ENCODE measurements at places on chromosomes 5 and 9.

DNA sequence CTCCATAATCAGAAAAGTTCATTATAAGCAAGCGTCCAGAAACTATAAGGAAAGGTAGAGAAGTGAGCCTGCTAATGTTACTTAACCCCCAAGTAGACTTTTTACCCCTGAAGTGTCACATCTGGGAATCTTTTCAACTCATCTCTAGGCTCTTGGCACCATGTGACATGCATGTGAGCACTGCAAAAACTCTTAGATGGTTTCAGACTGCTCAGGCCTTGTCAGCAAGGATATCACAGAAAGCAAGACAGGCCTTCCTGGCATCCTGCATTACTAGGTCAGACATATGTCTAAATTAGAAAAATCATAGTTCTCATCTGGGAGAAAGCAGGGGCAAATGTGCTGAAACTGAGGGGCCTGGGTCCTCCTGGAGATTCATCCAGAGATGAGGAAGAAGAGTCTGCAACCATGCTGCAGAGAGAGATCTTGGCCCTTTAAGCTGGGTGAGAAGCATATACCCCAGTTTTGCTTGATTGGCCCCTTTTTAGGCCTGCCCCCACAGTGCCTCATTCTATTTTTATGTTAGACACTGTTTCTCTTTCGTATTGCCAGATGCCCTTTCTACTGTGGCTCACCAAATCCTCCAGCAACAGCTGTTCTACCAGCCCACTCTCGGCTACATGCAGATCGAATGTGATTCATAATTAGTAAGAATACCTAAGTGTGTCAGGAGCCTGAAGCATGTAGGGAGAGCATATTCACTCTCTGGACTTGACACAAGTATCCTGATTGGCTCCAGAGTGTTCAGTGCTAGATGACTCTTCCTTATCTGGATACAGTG lies 19.0 kb downstream of the TMEM8B start:
- peak; percentile 78 for DNase-seq

- DNase-seq, result peak; percentile 24
Measured at GRCh38 chr5:170216257-170216864, 16.4 kb upstream of the C5orf58 start.

GRCh38 chr5:60020457-60020856 lies 126.9 kb upstream of the PDE4D start:
- DNase-seq, result no peak

GRCh38 chr9:21681641-21682040 lies 120.8 kb upstream of the MTAP start:
- DNase-seq, result peak; percentile 79

GRCh38 chr5:94442991-94443390 lies 175.4 kb downstream of the KIAA0825 start:
- no peak for DNase-seq

DNA sequence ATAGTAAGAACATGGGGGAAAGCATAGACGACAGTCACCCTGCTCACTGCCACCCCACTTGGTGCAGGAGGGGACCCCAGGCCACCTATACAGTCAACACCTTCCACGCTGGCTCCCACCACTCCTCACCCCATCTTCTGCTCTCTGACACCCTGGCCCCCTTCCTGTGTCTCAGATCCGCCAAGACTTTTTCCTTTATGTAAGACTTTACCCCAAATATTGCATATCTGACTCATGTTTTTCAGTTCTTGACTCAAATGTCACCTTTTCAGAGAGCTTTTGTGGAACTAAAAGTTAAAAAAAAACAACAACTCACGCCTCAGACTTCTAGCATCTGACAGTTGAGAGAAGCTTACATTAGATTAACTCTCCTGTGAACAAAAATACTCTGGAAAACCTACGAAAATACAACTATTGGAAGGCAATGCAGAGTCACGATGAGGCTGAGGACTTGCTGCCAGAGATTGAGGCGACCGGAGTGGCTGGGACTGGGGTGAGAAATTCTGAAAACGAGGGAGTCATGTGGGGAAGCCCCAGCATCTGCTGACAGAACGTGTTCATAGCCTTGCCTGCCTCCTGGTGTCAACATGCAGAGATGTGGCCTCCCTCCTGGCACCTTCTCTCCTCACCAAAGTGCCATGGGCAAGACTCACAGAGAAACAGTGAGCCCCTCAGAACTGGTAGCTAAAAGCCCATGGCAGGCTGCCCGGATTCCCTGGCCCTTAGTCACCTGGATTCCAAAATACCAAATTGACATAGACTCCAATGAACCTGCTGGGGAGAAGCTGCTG lies 22.4 kb upstream of the FCN2 start:
- DNase-seq, result no peak

- DNase-seq, result no peak
Measured at GRCh38 chr5:41600731-41601130, 90.3 kb upstream of the PLCXD3 start.

- DNase-seq, result no peak
Measured at GRCh38 chr5:83377131-83377865, 94.2 kb upstream of the VCAN start.

- no peak for DNase-seq
Measured at GRCh38 chr5:153237671-153238332, 252.7 kb upstream of the GRIA1 start.

DNA sequence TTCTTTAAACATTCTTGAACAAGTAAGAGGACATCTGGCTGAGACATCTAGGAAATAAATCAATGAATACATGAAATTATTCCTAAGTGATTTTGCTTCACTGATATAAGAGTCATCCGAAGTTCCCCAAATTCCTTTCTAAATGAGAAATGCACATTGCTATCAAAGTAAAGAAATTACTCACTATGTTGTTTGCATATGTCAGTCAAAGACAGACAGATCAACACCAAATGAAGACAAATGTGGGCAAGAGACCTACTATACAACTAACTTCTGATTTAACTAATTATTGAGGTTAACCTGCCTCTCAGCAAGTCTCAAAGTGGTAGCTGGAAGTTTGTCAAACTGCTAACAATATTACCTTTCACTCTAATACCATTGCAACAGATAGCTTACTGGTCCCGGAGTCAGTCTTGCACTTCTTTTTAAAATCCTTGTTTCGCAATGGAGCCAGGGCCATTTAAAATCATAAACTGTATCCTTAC lies 13.2 kb downstream of the TUT7 start:
- DNase-seq, result no peak

DNA sequence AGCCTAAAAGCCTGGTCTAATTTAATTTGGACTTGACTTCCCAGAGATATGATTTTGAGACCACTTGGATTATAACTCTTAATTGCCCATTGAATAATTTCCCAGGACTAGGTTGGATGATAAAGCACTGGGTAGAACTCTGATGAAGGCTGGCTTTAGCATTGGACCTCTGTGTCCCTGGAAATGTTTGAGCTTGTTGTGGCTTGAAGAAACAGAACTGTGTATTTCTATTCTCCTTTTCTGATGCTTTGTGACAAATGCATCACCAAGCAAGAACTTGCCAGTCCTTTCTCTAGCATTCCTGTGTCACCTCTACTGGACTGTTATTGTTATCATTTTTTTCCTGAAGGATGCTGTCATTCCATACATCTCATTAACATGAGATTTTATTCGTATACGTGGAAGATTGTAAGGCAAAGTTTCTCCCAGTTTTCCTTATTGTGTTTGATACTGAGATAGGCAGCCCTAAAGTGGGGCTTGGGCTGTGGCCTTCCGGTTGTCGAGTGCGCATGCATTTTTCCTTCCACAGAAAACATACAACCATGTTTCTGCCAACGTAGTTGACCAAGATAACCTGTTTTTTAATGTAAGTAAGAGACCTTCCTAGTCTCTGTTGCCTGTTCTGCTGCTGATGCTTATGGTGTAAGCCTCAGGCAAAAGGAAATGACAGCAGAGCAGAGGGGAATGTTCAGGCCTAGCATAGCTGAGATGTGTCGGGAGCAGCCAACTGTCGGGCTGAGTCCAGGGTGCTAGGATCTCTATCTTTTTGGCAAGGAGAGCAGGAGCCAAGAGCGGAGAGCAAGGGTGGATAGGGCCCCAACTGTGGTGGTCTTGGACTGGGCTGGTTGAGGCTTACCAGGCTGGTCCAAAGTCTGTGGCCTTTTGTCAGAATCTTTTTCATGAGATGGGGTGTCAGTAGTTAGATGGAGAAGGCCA lies 2.3 kb downstream of the NTRK2 start:
- DNase-seq, result no peak

GRCh38 chr9:131296460-131296859 lies 6.9 kb downstream of the PLPP7 start:
- no peak for DNase-seq

DNA sequence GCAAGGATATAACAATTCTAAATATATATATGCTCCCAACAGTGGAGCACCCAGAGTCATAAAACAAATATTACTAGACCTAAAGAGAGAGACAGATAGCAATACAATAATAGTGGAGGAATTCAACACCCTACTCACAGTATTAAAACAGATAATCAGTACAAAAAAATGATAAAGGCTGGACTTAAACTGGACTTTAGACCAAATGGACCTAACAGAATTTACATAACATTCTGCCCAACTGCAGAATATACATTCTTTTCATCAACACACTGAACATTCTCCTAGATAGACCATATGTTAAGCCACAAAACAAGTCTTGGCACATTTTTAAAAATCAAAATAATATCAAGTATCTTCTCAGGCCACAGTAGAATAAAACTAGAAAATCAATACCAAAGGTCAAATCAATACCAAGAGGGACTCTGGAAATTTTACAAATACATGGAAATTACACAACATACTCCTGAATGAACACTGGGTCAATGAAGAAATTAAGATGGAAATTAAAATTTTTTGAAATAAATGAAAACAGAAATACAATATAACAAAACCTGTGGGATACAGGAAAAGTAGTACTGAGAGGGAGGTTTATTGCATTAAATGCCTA lies 100.8 kb downstream of the FBXL17 start:
- DNase-seq, result no peak

- no peak for DNase-seq
Measured at GRCh38 chr5:147658293-147658932, 124.1 kb downstream of the JAKMIP2 start.

GRCh38 chr5:10030219-10030831 lies 219.4 kb downstream of the ATPSCKMT start:
- no peak for DNase-seq

- DNase-seq, result no peak
Measured at GRCh38 chr5:21623831-21624230, 1229.3 kb downstream of the CDH12 start.

GRCh38 chr9:84305497-84306131 lies 34.9 kb downstream of the SLC28A3 start:
- no peak for DNase-seq

GRCh38 chr5:6140219-6140618 lies 238.1 kb downstream of the MED10 start:
- no peak for DNase-seq

DNA sequence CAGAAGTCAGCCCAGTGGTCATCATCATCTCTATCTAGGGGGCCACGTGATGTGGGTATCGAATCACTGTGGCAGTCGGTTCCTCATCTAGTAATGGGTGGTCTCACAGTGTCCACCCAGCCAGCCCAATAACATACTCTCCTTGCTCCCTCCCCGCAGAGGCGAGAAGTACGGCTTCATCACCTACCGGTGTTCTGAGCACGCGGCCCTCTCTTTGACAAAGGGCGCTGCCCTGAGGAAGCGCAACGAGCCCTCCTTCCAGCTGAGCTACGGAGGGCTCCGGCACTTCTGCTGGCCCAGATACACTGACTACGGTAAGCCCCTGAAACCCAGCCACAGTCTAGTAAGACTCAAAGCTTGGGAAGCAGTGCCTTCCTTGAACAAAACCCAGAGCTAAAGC lies 99.0 kb downstream of the PDE6A start:
- DNase-seq, result no peak

- DNase-seq, result peak; percentile 10
Measured at GRCh38 chr5:14298126-14298847, 155.1 kb downstream of the TRIO start.

DNA sequence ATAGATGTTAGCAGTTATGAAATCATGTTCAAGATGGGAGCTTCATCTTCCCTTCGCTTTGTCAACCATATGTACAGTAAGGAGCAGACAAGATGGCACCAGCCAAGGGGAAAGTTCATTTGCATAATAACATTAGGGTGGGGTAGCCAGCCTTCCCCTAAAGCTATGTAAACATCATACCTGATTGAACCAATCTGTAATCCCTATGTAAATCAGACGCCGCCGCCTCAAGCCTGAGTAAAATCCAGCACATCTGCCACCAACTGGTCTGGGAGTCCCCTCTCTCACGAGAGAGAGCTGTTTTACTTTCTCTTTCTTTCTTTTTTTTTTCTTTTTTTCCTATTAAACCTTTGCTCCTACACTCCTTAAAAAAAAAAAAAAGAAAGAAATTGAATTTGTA lies 30.8 kb upstream of the REEP2 start:
- no peak for DNase-seq

DNA sequence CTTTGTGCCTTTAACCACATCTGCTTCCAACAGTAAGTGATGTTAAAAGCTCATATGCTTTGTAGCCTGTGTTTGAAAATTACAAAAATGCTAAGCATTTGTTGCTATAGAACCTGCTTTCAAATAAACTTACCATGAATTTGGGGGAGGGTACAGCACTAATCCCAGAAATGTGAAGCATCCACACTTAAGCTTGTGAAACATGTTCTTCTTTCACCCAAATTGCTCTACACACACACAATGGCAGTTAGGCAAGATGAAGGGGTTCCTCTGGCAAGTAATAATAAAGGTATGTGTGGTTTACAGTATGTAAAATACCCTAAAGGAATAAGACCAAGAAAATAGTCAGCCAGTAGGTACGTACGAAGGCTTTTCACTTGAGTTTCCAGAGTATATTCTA lies 165.6 kb downstream of the SMARCA2 start:
- DNase-seq, result peak; percentile 29

DNA sequence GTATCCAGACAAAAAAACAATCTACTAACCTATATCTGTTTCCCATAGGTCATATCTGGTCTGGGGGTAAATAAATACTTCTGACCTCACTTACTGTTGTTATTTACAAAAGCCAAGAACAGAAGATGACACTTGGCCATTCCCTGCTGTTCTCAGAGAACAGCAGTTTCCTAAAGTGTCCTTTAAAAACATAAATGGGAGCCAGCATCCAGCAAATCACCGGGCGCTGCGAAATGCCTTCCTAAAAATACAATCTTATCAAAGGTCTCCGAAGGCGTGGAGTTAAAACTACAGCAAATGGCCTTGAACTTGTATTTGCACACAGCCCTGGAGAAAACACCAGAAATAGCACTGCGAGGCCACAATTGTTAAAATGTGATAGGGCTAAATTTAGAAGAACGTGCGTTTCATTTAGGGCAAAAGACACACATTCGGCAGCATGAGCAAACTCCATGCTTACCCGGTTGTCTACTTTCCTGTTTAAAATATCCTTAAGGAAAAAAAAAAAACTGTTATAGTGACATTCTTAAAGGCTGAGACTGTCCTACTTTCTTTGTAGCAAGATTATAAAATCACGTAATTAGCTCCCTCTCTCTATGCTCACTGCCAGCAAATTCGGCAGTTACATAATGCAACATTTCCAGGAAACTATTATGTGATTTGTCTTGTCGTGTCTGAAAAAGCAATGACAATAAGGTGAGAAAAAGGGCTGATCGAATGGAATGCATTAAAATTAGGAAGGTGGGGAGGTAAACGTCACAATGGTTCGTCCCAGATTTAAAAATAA lies 1.5 kb downstream of the NFIL3 start:
- DNase-seq, result no peak

GRCh38 chr9:86521977-86522376 lies 167.8 kb upstream of the TUT7 start:
- DNase-seq, result no peak

Measured in AG04449 (cell line).